ENCODE measurements at places on chromosomes 1 and 21. TPM values are rescaled to one million over a fixed set of nuclear protein-coding genes. Genes with fewer than 3 reads are reported as not detected.

Gene HOOK1
- 18.0 TPM for total RNA-seq

- H3K27me3 ChIP-seq, result peaks cover 5% of the 10 kb centered on the region
- no peak overlapping the region for H3K27ac ChIP-seq
- H3K4me3 ChIP-seq, result no peak overlapping the region
- H3K4me1 ChIP-seq, result no peaks in the 10 kb centered on the region
- DNase-seq, result no peak
Observed at GRCh38 chr1:107105914-107106313, 34.9 kb upstream of the NTNG1 start.

GRCh38 chr1:151133018-151133806, 13.2 kb downstream of the SEMA6C start:
- H3K27me3 ChIP-seq, result peaks cover 21% of the 10 kb centered on the region
- no peaks in the 10 kb centered on the region for H3K36me3 ChIP-seq
- no peak overlapping the region for H3K27ac ChIP-seq
- H3K4me1 ChIP-seq, result peaks cover 6% of the 10 kb centered on the region

- no peaks in the 10 kb centered on the region for H3K27me3 ChIP-seq
- H3K4me3 ChIP-seq, result no peak overlapping the region
- peaks cover 63% of the 10 kb centered on the region for H3K4me1 ChIP-seq
- peak overlapping the region; percentile 98 for H3K27ac ChIP-seq
Observed at GRCh38 chr1:19461220-19461554, 24.2 kb downstream of the CAPZB start.

Gene TRIM58
- total RNA-seq, result 44.2 TPM

GRCh38 chr1:92511541-92511940, 24.8 kb upstream of the GFI1 start:
- peaks cover 4% of the 10 kb centered on the region for H3K36me3 ChIP-seq
- peaks cover 16% of the 10 kb centered on the region for H3K27me3 ChIP-seq
- H3K27ac ChIP-seq, result no peak overlapping the region
- no peak for DNase-seq
- H3K4me1 ChIP-seq, result peaks cover 2% of the 10 kb centered on the region

Gene SLC1A7
- not detected for total RNA-seq

DNA sequence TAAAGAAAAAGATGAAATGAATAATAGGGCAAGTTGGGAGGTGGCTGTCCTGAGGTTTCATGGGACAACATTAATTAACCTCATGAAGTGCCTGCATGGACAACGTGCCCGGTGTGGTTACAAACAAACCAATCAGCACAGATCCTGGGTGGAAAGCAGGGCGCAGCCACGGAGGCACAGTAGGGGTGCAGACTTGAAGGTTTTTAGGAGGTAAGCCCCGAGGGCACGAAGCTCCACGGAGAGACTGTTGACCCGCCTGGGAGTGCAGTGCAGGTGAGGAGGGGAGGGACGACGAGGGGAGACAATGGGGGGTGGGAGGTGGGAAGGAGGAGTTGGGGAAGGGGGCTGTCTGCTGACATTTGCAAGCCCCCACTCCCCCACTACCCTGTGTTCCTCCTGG, 2.3 kb upstream of the RIPK4 start:
- H3K4me3 ChIP-seq, result peak overlapping the region; percentile 84
- peak overlapping the region; percentile 45 for H3K27ac ChIP-seq
- DNase-seq, result no peak
- peaks cover 82% of the 10 kb centered on the region for H3K27me3 ChIP-seq
- H3K4me1 ChIP-seq, result peaks cover 20% of the 10 kb centered on the region

DNA sequence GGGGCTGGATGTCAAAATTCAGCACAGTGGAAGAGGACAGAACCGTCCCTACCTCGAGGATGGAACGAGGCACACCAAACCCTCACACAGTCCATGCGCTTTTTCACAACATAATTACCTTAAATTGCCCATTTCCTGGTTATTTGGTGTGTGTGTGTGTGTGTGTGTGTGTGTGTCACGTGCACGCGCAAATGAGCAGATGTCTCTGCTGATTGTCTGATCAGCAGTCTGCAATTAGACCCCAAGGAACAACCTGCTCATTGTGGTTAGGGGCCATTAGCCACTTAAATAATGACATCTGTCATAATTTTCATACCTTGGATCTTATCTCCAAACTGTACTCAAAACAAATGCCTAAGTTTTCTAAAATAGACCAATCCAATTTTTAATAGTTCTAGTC, 23.2 kb downstream of the AVPR1B start:
- H3K27me3 ChIP-seq, result peaks cover 16% of the 10 kb centered on the region
- no peak overlapping the region for H3K4me3 ChIP-seq
- peaks cover 11% of the 10 kb centered on the region for H3K4me1 ChIP-seq

- H3K27me3 ChIP-seq, result no peaks in the 10 kb centered on the region
- H3K36me3 ChIP-seq, result no peaks in the 10 kb centered on the region
- no peak for DNase-seq
- H3K4me1 ChIP-seq, result no peaks in the 10 kb centered on the region
- no peak overlapping the region for H3K4me3 ChIP-seq
Observed at GRCh38 chr21:33315946-33316710, 8.6 kb upstream of the IFNAR1 start.

Gene SYT11
- total RNA-seq, result 30.2 TPM

GRCh38 chr21:42352441-42353095, 1.8 kb upstream of the TFF2 start:
- no peaks in the 10 kb centered on the region for H3K36me3 ChIP-seq
- no peak for DNase-seq
- no peaks in the 10 kb centered on the region for H3K27me3 ChIP-seq
- no peak overlapping the region for H3K27ac ChIP-seq
- no peaks in the 10 kb centered on the region for H3K4me1 ChIP-seq
- H3K4me3 ChIP-seq, result no peak overlapping the region

GRCh38 chr1:39422614-39423013, 68.8 kb upstream of the BMP8A start:
- H3K4me3 ChIP-seq, result no peak overlapping the region
- H3K27ac ChIP-seq, result peak overlapping the region; percentile 49
- peaks cover 25% of the 10 kb centered on the region for H3K4me1 ChIP-seq
- H3K27me3 ChIP-seq, result no peaks in the 10 kb centered on the region

Data from T-helper 17 cell (primary cell).